Right hindlimb (tissue), 1 donor: ENCODE measurements at places on chromosomes 6 and 20.

DNA sequence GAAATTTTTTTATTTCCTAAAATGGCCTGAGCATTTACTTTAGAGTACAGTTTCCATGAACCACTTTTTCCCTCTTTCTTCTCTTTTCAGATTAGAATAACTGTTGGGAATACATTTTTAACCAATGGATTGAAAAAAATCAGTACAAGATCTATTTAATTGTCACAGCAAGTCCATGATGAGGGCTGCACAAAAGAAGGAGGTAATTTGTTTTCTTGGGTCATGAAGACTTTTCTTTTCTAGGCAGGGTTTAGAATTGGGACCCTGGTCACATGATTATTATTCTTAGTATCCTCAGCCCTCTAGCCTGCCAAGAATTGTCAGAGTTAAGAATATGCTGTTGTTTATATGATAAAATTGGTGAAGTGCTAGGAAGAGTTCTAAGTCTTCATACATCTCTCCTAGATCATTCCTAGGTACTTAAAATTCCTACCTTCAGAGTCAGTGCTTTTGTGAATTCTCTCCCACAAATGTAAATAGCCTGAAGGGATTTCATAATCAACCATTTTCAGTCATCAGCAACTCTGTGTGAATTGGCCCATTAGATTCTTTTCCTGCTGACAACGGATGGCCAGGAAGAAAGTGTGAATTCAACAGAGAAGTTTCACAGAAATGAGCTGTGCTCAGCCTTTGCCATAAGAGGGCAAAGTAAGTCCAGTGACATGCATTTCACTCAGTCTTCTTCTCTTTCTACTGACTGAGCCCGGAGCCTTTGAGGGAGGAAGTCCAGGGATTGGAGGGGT, 32.4 kb upstream of the TPBG start:
- DNase-seq: no peak

DNA sequence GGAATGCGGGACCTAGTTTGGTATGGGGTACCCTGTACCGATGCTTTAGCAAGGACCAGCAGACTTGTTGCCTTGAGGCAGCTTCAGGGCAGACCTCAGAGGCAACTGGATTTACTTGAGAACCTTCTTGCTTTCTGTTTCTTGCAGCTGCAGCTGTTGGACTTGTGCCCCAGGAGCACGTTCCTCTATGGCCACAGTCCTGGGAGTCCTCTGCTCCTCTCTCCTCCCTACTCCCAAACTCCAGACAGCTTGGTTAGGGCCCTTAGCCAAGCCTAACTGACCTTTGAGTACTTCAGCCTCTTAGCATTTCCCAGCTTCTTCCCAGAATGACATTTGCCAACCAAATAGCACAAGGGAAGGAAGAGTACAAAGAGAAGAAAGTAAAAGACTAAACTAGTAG, 34.7 kb downstream of the GHRH start:
- peak; percentile 43 for DNase-seq

DNA sequence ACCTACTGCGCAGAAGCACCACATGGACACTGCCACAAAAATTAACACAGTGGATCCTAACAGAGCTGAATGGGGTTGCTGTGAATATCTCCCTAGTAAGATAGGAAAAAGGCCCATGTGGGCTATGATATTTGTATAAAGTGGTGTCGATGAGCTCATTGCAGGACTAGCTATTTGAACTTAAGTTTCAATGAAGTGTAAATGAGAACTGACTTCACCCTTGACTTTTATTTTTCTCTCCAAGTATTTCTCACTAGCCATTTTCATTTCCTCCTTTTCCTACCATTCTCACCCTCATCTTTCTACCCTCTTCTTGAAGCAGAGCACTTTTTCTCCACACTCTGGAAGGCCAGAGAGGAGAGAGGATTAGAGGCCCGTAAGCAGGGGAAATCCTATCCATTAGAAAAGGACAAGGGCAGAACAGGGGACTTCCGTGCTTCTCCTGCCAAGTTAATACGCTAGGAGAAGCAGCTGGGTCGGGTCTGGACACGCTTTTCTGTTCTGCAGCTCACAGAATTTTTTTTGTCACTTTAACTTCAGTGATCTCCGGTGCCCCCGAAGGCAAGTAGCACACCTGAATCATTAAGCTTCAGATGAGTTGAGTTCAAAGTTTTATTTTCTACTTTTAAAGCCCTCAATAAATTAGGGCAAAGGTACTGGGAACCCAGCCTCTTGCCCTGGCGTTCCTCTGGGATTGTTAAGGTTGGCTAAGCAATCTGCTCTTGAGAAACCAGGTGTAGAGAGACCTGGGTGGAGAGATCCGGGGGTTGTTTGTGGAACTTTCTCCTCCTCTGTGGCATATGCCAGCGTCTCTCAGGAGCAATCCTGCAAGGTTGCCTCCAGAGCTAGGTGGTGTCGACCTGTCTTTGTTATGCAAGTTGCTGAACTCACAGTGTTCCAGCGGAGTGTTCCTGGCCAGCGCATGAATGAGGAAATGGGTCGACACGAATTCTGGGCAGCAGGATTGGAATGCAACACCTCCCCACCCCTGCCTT, 56.2 kb upstream of the ARID1B start:
- DNase-seq: peak; percentile 43

GRCh38 chr6:168860987-168861386, 392.7 kb downstream of the THBS2 start:
- DNase-seq: no peak

DNA sequence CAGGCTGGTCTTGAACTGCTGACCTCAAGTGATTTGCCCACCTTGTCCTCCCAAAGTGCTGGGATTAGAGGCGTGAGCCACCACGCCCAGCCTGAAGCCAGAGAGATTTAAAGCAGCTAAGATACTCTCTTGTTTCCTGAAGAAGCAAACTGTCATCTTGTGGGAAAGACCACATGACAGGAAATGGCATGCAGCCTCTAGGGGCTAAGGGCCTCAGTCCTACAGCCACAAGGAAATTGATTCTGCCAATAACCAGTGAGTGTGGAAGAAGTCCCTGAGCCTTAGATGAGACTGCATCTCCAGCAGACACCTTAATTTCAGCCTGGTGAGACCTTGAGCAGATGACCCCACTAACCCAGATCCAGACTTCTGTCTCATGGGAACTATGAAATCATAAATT, 40.9 kb downstream of the KIZ start:
- DNase-seq: no peak

- DNase-seq: no peak
These were observed 229.5 kb upstream of the RNF24 start for GRCh38 chr20:4244700-4245485.

DNA sequence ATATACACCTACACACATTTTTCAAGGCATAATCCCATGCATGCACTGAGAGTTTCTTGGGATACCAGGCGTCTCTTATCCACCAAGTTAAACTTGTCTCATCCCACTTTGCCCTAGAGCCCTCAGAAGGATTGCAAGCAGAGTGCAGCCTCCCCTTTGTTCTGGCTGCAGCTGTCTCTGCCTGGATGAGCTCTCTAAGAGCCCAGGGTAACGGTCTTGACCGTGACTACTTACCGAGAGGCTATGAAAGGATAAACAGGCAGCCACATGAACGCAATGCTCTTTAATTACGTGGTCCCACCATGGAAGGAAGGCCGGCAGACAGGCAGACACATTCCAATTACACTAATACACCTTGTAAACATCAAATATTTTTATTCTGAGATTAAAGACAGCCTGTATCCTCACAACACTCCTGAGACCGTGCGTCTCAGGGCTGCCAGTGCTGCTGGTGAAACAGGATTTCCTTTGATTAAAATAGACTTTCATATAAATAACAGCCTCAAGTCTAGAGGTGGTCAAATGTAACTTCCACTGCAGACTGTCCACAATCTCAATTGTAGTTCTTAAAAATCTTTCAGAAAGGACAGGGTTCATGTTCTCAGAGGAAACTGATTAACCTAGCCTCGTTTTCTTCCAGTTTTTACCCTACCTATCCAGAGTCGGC, 210.0 kb upstream of the PRDM1 start:
- no peak for DNase-seq
